ENCODE measurements at places on chromosomes 3 and 15.

DNA sequence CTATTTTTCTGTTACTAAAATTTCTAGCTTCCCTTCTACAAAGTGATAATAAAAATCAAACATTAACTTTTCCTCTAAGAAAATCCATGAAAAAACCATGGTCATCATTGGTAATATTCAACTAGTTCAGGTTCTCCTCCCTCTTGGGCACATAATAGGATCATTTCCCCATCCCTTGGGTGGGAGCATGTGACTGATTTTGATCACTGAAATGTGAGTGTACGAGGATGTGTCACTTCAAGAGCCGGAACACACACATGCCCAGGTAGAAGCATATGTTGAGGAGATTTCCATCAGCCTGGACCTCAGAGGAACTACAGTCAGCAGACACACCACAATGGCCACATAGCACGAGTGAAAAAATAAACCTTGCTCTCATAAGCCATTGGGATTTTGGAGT is 36.1 kb downstream of the AP3S2 start:
- no peak for DNase-seq

- no peak for DNase-seq
These were observed 1505.7 kb upstream of the CADM2 start for GRCh38 chr3:83453056-83453455.

- no peak for DNase-seq
These were observed 214.3 kb upstream of the LINGO1 start for GRCh38 chr15:77846986-77847385.

GRCh38 chr3:4504340-4505261 is 11.5 kb downstream of the ITPR1 start:
- DNase-seq: no peak

DNA sequence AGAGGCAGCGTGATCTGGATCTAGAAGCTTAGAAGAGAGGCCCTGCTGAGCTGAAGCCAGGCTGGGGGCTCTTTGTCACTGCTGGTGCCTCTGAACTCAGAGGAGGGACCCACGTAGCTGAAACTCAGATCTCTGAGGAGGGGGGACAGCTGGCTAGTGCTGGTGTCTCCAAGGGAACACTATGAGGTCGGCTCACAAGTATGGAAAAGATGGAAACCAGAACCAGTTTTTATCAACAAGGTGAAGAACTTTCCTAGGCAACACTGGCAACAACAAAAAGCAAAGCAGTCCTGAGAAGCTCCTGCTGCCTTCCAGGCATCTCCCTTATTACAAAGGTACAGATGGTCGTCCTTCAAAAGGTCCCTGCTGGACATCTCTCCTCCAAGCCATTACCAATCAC is 27.0 kb upstream of the FSTL1 start:
- DNase-seq: no peak

DNA sequence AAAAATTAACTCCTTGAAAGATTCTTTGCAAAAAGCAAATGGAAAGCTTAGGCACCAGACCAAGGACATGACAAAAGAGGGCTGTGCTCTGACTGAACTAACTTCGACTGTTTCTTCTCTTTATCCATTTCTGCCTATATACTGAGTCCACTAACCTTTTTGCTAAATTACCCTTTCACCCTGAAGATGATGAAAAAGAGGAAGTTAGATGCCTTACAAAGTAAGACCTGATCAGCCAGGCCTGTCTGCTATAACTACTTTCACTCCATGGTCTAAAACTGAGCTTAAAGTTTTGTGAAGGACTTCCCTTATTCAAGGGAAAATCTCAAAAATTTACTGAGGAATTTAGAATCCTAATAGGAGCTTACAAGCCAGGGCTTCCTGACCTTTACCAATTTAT is 6.2 kb upstream of the IGSF10 start:
- no peak for DNase-seq

GRCh38 chr3:55647670-55648069 is 160.6 kb upstream of the WNT5A start:
- DNase-seq: no peak

DNA sequence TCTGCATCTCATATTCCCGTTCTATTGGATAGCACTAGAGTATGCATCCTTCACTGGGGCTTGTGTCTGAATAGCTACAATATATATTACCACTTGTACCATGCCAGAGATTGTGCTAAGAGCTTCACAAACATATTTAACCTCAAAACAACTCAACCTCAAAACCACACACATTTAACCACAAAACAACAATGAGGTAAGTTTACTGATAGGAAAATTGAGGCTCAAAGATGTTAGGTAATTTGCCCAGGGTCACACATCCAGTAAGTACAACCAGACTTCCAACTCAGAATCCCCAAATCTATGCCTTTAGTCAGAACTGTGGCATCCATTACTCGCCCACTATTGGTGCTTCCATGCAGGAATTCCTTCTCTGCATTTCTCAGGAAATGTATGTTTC is 220.0 kb downstream of the FAM43A start:
- no peak for DNase-seq

GRCh38 chr15:73865379-73865778 is 8.0 kb upstream of the TBC1D21 start:
- DNase-seq: no peak

DNA sequence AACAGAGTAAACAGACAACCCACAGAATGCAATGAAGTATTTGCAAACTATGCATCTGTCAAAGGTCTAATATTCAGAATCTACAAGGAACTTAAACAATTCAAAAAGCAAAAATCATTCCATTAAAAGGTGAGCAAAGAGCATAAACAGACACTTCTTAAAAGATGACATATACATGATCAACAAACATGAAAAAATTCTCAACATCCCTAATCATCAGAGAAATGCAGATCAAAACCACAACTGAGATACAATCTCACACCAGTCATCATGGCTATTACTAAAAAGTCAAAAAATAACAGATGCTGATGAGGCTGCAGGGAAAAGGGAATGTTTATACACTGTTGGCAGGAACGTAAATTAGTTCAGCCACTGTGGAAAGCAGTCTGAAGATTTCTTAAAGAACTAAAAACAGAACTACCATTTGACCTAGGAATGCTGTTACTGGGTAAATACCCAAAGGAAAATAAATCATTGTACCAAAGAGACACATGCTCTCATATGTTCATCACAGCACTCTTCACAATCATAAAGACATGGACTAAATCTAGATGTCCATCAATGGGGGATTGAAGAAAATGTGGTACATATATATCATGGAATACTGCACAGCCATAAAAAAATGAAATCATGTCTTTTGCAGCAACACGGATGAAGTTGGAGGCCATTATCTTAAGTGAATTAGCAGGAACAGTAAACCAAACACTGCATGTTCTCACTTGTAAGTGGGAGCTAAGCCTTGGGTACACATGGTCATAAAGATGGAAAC is 393.3 kb upstream of the CBLB start:
- DNase-seq: no peak

DNA sequence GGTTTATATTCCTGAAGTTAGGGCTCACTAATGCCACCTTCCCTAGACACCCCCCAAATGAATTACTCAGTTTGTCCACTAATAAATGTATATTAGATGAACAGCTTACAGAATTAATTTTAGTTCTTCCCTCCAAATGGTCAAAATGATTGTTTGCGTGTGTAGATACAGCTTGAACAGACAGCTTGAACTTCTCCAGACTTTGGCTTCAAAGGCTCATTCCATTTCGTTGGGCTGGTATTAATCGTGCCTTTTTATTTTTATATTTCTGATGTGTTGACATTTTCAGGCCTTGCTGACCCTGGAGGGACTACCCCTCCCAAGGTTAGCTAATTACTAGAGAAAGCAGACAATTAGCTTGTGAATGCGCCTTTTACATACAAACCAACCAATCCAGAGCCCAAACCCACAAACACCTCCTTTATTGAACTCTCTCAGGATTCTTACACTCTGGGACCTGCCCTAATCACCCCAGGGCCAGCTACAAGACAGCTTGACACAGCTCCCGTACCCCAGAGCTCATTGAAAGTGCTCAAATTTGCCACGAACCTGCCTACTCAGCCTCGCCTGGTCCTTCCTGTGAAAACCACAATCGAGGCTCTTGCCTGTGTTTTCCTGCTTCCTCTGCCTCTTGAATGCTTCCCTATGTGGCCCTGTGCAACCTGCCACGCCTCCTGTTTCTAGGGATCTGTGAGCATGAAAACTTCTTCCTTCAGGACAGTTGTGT is 40.3 kb downstream of the RPL22L1 start:
- DNase-seq: no peak

DNA sequence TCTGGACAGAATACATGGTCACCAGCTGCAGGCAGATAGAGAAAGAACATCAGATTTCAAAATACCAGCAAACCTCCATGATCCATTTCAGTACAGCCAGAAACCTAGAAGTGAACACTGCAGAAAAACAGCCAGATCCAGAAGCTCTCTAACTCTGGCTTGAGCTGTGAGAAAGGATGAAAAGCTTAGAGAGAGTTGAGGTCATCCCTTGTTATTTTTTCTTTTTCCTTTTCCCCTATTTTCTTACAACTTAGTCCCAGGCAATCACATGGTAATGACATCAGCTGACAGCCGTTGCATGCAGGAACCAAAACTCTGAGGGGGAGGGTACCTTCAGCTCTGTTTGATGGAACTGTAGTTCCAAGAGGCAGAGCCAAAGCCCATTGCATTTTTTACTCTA is 113.2 kb downstream of the TCF12 start:
- DNase-seq: no peak

DNA sequence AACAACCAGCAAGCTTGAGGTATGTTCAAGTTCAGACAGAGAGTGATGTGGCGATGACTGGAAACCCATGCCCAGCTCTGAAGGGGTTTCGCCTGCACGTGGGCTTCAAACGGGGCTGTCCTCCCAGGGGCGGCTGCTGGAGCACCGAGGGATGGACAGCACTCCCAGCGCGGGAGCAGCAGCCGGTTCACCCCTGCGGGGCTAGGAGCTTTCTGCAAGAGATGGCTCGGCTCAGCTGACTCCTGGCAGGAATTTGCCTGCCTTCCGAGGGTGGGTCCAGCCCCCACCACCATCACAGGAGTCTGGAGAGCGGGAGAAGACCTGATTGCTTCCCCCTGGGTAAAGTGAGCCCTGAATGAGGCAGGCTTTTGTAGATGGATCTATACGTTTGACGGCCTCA is 66.9 kb downstream of the ASB7 start:
- DNase-seq: no peak

DNA sequence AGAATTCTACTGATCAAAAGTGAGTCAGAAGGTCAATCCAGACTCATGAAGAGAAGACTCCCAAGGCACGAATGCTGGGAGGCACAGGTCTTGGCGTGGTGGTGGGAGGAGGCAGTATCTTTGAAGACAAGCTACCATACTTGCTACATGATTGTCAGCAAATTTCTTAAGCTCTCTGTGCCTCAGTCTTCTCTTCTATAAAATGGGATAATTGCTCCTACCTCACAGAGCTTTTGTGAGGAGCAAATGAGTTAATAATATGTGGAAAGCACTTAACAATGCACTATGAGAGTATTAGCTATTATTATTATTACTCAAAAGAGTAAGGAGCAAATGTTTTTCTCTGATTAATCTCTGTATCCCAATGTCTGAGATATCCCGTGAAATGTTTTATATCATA is 36.2 kb downstream of the EHD4 start:
- DNase-seq: no peak

GRCh38 chr3:196143708-196144382 is 62.0 kb upstream of the TFRC start:
- no peak for DNase-seq

DNA sequence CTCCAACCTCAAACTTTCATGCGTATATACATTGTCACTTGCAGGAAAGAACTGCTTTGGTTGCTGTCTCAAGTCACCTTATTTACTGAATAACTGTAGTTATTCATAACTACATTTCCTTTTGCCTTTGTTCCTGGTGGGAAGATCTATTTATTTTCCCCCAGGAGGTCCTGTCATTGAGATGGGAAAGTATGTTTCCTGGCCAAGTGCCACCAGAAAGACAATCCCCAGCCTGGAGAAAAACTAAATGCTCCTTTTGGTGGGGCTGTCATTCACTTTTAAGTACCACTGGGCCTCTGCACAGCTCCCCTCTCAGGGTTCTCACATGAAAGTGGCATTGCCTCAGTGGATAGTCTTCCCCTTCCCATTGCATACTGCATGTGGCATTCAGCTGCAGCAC is 59.8 kb downstream of the LRRC3B start:
- no peak for DNase-seq

GRCh38 chr3:171986176-171986575 is 53.2 kb upstream of the FNDC3B start:
- no peak for DNase-seq

DNA sequence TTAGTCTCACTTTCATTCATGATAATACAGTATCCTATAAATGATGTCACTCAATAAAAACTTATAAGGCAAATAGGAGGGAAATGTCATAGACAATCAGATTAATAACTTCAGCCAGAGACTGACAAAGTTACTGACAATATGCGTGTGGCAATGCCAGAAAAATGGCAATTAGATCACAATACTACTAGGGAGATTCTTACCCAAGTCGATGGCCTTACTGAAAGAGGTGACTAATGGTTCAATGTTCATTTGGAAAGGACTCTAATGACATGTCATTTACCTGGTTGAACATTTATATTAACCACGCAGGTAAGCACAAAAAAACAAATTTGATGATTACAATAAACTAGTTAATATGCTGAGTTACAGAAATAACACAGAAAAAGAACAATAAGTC is 45.9 kb upstream of the WDR5B start:
- no peak for DNase-seq

- DNase-seq: no peak
These were observed 20.3 kb downstream of the CRTAP start for GRCh38 chr3:33134026-33134625.

Measured in HAP-1 (cell line).